ENCODE measurements at places on chromosomes 11 and 22. TPM values are rescaled to one million over a fixed set of nuclear protein-coding genes. Genes with fewer than 3 reads are reported as not detected.

Gene CYTH4
- total RNA-seq, result 10.5 TPM

Gene CHST1
- 3.6 TPM for total RNA-seq

Gene PKP3
- 36.7 TPM for total RNA-seq

Gene APOL4
- total RNA-seq, result 41.3 TPM

Gene MPPED2
- total RNA-seq, result 8.5 TPM

Gene EIF3D
- total RNA-seq, result 419 TPM

Gene MMP13
- not detected for total RNA-seq

Gene OTOG
- not detected for total RNA-seq

Gene EIF4ENIF1
- total RNA-seq, result 20.0 TPM

Gene CACNA1I
- 0.33 TPM for total RNA-seq

Gene ACR
- not detected for total RNA-seq

Gene CDON
- total RNA-seq, result 26.5 TPM

Gene SCN2B
- total RNA-seq, result 0.16 TPM

Gene FOXR1
- not detected for total RNA-seq

Gene EHF
- 392 TPM for total RNA-seq

Gene DEFB131B
- total RNA-seq, result not detected

Gene POTEH
- not detected for total RNA-seq

Gene MPEG1
- total RNA-seq, result 13.2 TPM

Gene SLC22A6
- not detected for total RNA-seq

Gene GSTT2
- total RNA-seq, result not detected

Gene OR10D3
- total RNA-seq, result not detected

Gene TREH
- total RNA-seq, result not detected

Gene MYH9
- total RNA-seq, result 392 TPM

Gene VPREB3
- total RNA-seq, result not detected

Gene SLC43A1
- 13.4 TPM for total RNA-seq

Gene PARVB
- total RNA-seq, result 12.3 TPM

Gene CHRDL2
- total RNA-seq, result not detected

Gene VSIG10L2
- total RNA-seq, result 3.6 TPM
